Forelimb muscle (tissue), 1 donor: ENCODE measurements at places on chromosomes 16 and 17.

DNA sequence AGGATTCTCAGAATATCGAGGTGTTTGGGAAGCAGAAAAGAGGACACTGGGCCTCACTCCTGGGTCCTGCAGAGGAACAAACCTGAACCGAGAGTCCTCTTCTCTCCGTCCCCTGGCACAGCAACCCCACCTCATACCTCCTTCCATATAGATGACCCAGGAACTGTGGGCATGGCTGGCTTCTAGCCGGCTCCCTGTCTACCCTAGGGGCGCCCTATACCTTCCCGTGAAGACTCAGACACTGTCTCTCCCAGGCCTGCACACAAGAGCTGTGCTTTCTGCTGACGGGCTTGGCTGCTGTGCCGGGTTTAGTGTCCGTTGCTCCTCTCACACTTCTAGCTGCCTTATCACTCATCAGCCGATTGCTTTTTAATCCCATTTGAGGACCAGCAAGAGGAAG is 46.5 kb upstream of the CRISPLD2 start:
- DNase-seq, result no peak

DNA sequence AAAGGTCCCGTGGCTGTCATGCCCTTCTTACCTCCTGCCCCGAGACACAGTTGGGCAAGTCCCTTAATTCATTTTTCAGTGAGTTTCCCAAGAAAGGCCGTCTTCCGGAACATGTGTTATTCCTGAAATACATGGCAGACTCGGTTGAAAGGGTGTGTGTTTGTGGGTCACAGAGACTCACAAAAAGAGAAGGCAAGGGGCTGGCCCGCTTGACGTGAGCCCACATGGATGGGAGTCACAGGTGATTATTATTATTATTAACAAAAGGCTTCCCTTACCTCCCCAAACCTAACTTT is 34.1 kb upstream of the CCR7 start:
- DNase-seq, result no peak

- DNase-seq, result no peak
These were observed 18.5 kb downstream of the RAP1GAP2 start for GRCh38 chr17:2814481-2815341.

DNA sequence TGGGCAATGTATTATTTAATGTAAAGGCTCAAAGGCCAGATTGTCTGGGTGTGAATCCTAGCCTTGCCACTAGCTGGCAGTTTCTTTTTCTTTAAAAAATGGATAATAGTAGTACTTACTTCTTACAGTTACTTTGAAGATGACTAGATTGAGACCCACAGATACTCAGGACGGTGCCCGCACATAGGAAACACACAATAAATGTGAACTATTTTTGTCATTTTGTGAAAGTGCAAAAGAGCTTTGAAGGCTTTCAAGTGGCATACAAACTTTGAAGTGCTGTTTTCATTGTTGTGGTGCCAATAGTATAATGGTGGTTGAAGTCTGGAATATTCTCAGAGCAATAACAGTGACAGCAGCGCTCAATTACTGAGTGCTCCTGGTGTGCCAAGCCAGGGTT is 63.6 kb downstream of the OTOA start:
- no peak for DNase-seq

DNA sequence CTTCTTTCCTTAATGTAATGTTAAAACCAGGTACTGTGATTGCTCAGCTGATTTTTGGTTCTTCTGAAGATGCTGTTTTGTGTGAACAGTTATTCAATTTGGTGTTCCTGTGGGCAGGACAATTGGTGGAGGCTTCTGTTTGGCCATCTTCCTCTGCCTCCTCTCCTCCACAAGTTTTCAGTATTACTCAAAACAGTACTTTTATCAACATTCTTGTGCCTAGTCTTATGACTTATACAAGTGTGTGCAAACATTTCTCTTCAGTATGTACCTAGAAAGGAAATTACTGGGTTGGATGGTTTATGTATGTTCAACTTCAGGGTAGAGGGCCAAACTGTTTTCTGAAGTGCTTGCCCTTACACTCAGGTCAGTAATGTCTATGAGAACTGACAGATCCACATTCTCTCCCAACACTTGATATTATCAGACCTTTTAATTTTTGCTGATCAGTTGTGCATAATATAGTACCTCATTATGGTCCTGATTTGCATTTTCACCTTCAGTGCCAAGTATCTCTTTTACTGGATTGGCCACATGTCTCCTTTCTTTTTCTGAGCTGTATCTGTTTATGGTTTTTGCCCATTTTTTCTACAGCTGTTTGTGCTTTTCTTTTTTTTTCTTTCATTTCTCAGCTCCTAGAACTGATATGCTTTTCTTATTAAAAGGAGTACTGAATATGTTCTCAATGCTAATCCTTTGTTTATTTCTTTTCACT is 50.9 kb downstream of the ERCC4 start:
- DNase-seq, result no peak

DNA sequence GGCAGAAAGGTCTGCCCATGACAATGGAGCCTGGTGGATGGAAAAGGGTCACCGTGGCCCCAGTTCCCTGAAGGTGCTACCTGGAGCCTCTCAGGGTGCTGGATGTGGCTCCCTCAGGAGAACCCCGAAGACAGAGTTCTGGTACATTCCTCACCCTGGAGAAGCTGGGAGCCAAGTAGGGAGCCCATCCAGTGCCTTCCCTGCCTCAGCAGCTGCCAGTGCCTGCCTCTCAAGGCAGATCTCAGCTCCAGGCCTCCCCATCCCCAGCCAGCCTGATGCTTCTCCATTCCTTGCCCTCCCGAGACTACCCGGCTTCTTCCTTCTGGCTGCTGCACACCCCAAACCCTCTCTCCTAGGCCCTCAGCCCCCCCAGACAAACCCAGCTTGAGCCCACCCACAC is 20.5 kb downstream of the SCGB1C2 start:
- DNase-seq, result no peak

DNA sequence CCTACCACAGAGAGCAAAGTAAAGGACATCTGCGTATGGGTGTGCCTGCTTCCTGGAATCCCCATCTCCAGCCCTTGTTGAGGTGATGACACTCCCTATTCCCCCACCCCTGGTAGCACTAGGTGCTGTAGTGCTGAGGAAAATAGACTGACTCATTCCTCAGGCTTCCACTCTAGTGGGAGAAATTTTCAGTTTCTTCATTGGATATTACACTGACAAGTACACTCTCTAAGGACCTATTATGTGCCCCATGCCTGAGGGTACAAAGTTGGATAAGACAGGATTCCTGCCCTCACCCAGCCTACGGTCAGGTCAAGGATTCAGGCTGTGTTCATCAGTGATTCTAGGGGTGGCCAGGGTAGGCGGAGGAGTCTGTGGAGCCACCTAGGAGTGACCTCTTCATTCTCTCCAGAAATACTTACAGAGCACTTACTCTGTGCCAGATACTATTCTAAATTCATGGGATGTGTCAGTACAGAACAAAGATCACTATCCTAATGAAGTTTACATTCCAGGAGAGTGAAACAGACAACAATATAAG is 4.5 kb upstream of the ZC3H7A start:
- DNase-seq, result no peak

DNA sequence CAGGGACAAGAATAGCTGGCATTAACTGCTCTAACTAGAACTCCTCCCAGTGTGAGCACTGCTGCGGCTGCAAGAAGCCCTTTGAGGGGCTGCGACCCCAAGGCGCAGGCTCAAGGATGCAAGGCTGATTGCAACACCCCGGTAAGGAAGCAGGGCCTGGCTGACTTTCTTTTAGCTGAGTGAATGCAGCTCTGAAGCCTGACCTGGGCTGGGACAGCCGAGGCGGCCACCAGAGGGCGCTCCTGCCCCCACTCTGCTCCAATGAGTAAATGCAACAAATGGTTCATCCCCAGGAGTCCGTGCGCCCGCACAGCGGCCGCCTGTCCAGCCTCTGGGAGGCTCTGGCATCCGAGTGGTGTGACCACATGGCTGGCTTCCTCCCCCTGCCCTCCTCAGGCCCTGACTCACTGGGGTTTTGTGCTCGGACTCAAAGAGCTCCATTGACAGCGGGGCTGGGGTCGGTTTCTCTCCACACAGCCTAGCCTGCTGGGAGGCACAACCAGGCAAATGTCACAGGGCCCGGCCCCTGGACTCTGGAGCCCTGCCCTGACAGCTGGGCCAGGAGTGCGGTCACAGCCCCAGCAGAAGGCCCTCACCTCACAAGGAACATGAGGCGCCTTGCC is at the start of gene SMIM5:
Gene SMIM5, plus strand, starts transcription at position 572 of the 623 bp plus-strand sequence. CDS start 6,768 bp downstream, outside the sequence.
- DNase-seq, result peak; percentile 19

DNA sequence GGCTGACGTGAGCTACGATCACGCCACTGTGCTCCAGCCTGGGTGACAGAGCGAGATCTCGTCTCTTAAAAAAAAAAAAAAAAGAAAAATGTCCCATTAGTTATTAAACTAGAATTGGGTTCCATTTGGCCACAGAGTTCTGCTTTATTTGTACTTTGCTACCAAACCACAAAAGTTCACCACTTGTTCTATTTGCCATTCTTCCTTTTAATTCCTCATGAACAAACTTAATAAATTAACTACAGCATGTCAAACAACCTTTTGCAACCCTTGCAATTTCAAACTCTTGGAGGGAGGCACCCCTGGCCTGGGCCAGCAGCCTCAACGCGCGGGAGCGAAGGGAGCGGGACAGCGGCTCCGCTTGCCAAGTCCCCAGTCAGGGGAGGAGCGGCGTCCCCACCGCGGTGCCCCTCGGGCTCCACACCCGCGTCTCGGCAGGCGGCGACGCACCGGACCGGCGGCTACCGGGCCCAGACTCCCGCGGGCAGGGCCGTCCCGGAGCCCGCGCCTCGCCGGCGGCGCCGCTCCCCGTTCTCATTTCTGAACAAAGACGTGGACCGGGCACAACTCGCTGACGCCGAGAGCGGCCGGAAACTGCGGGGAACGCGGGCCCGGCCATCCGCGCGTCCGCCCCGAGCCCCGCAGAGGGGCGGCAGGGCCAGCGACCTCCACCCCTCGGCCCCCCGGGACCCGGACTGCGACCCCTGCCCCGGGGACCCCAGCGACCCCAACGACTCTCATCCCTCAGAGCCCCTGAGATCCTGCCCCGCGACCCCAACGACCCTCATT is 775 bp downstream of the CYTH1 start:
- no peak for DNase-seq
